ENCODE measurements at places on chromosomes 4 and X.

GRCh38 chr4:8047837-8048678 lies 108.4 kb upstream of the AFAP1 start:
- DNase-seq: no peak

- DNase-seq: no peak
These were observed 1068.5 kb downstream of the PCDH7 start for GRCh38 chr4:31788676-31789075.

DNA sequence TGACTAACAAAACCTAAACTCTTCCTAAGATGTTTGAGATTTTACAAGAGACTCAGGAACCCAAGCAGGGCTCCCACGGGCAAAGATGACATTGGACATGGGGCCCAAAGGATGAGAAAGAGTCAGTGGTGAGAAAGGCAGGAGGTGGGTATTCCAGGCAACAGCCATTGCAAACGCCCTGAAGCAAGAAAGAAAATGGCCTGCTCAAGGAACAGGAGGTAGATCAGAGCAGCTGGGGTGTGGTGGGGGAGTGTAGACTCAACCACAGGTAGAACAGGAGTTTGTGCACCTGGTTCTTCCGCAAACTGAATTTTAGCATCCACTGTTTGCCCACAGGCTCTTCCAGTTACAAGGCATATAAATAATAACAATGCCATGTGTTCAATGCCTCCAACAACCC lies 3.3 kb downstream of the PPP2R2C start:
- no peak for DNase-seq

DNA sequence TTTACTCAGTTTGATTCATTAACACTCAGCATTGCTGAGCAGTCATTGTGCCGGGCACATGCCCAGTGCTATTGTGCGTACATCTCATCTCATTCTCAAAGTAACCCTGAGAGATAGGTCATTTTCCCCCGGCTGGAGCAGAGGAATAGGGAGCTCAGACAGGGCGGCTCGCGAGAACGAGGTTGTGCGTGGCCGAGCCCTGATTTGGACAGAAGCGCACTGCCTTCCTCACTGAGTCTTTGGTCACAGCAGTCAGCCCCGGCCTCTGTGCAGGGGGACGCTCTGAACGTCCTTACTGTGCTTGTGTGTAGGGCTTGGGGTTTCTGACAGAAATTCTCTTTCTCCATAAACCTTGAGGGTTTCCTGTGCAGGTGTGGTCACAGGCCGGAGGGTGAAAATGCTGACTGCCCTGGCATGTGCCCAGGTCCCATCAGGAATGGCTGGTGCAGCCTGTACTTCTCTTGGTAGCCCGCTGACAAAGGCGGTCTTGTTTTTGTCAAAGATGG lies 39.5 kb downstream of the NOP14 start:
- no peak for DNase-seq

- no peak for DNase-seq
These were observed 108.0 kb downstream of the ZNF330 start for GRCh38 chr4:141328560-141329173.

DNA sequence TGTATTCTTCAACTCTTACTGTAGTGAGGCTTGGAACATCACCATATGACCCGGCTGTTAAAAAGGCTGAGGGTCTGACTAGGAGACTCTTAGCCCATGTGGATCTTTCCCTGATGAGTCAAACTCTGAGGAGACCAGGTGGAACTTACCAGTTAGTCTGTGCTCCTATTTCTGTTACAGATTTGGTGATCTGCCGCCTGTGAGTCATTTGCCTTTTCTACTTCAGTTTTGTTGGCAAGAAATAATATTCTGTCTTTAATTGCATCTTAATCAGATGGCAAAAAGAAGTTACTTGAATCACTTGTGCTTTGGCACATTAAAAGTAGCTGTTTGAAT lies 48.4 kb downstream of the MTM1 start:
- no peak for DNase-seq

DNA sequence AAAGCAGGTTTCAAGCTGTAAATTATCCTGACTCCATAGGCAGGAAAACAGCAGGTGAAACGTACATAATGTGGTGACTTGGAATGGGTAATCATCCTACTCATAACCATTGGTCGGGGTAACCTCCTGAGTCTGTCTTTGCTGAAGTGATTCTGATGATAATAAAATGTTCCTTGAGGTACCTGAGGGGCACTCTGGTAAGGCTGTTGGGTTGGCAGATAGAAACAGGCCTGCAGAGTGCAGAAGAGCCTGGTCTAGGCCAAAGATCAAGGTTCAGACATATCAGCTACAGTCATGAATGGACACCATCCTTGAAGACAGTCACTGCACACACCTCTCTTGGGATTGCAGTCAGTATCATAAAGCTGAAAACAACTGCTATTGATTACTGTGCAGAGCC lies 174.7 kb upstream of the RPL34 start:
- DNase-seq: no peak

- no peak for DNase-seq
These were observed 79.2 kb downstream of the CPZ start for GRCh38 chr4:8671712-8672290.

DNA sequence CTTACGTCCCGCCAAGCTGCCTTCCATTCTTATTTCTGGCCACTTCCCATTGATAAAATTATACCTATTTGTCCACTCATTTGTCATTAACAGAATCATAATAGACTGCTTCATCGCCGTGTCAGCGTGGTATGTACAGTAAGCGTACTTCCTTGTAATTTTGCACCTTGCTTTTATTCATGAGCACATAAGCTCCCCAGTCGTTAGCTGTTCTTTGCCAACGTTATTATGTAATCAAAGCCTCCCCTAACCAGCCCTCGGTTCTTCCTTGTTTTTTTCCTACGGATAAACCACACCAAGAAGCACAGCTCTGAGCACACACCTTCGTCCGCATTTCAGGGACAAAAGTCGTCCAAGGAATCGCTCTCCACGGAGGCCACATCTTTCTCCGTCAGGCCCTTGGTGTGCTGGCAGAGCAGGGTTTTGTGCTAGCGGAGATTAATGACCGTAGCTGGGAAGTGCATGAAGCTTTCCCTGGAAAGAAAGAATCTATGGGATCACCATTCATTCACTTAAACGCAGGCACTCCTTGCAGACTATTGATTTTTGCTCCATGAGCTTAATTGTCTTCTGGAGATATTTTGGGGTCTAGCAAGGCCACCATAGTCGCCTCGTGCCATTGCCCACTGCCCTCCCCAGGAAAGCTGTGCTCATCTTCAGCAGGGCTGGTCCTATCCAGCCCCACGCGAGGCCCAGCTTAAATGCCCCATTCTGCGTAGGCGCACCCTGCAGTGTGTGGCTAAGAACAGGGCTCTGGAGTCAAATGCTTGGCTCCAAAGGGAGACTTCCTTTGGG lies 200.9 kb upstream of the PSAPL1 start:
- no peak for DNase-seq

DNA sequence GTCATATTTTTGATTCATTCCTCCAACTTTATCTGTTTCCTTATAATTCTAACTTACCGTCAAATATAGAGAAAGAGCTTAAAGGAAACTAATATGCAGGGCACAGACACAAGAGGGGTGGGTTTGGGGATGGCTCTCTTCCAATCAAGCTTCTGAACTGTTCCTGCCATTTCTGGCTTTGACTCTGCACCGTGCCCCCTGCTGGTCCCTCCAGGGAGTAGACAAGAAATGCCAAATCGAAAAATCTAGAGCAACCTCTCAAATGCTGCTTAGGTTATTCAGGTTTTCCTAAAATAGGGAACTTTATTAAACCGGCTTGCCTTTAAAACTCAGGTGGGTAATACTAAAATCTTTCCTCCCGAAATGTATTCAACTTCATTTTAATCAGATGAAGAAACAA lies 39.8 kb upstream of the VCX3A start:
- no peak for DNase-seq

GRCh38 chrX:50071494-50071893 lies 129.3 kb downstream of the AKAP4 start:
- no peak for DNase-seq

Data from nucleus accumbens (tissue), 56 donors.